ENCODE measurements at places on chromosomes 1 and 21. TPM values are rescaled to one million over a fixed set of nuclear protein-coding genes. Genes with fewer than 3 reads are reported as not detected.

The DENND2D gene
- total RNA-seq, result 6.1 TPM

The IQGAP3 gene
- total RNA-seq, result not detected

The TMEM79 gene
- total RNA-seq, result 0.59 TPM

The HUNK gene
- total RNA-seq, result 1.5 TPM

The ZNF670 gene
- 5.6 TPM for total RNA-seq

The GPR25 gene
- total RNA-seq, result not detected

The PLXNA2 gene
- total RNA-seq, result 94.5 TPM

DNA sequence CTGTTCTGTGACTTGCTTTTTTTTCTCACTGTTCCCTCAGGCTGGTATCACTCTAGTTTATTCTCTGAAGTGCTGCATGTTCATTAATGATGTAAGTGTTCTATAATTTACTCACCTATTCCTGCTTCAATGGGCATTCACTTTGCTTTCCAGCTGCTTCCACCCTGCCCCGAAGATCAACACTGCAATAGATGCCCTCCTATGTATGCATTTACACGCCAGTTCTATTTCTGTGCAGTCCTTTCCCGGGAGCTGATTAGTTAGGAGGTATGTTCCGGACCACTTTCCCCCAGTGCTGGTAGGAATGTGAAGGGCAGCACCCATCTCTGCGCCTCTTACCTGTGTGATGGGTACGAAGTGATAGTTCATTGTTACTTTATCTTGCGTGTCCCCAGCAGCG lies 103.4 kb downstream of the DHRS3 start:
- DNase-seq, result no peak

- no peak for DNase-seq
Measured at GRCh38 chr1:19401535-19401889, 83.8 kb downstream of the CAPZB start.

DNA sequence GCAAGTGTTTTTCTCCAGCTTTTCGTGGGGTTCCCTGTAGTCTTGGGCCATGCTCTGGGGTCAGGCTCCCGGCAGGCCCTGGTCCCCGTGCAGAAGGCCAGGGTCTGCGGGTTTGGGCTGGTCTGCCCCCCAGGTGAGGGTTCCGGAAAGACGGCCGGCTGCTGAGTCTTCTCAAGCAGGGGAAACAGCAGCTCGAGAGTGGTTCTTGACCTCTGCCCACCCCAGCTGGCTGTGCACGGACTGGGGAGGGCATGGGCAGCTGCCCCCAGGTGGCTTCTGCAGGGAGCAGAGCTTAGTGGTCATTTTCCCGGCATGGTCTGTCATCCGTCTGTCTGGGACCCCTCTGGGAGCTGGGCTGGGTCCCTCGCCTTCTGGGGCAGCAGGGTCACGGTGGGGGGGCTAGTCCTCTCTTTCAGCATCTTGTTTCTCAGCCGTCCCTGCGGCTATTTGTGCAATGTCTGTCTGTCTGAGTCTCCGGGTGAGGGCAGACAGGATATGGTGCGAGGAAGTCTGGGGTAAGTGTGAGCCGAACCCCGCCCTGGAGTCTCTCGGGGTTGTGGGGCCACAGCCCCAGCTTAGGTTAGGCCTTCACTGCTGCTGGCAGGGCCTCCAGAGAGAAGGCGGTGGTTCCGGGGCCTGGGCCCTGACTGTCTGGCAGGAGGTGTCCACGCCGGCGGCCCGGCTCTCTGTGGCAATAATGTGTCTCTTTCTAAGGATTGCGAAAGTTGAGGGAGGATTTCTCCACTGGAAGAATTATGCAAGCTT lies 6.1 kb downstream of the SKI start:
- peak; percentile 91 for DNase-seq

GRCh38 chr1:176884286-176884685 lies 280.2 kb downstream of the ASTN1 start:
- no peak for DNase-seq

GRCh38 chr21:39788383-39788782 lies 43.4 kb downstream of the IGSF5 start:
- DNase-seq, result peak; percentile 40

GRCh38 chr21:46221664-46222435 lies 6.7 kb downstream of the LSS start:
- no peak for DNase-seq

DNA sequence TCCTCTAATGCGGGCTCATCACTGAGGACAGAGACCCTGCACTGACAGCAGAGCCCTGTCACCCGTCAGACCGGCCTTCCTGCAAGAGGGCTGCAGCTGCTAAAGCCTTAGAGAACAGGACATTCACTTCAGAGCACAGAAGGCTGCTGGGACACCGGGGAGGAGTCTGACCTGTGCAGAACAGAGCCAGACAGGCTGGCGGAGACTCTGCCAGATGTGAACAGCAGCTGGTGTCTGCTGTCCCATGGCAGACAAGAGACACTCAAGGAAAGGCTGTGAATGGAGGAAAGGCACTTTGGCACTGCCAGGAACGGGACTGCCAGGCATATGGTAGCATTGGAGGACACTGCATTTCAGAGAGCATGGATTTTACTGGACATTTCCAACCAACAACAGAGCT lies 21.4 kb downstream of the MRAP start:
- DNase-seq, result no peak

GRCh38 chr1:87115317-87115890 lies 201.0 kb downstream of the HS2ST1 start:
- no peak for DNase-seq

DNA sequence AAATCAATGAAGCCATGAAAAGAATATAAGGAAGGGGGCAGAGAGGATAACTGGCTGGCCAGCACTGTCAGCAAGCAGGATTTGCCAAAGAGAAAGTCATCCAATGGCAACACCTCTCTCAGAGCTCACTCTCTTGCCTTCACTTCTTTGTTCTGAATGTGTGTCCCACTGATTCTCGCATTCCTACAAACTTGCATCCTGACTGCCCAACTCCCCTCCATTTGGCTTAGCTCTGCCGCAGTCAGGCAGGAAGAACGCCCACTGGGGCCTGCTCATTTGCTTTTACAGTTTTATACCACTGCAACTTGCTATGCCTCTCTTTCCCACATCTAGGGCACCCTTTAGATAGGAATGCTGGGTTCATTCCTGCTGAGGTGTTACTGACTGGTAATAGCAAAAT lies 364.2 kb upstream of the ST6GALNAC5 start:
- no peak for DNase-seq

- no peak for DNase-seq
Measured at GRCh38 chr1:219883400-219884332, 44.7 kb downstream of the SLC30A10 start.

GRCh38 chr1:16386454-16387113 lies 19.5 kb downstream of the SZRD1 start:
- no peak for DNase-seq

GRCh38 chr1:203589171-203589570 lies 37.5 kb upstream of the ATP2B4 start:
- DNase-seq, result no peak

DNA sequence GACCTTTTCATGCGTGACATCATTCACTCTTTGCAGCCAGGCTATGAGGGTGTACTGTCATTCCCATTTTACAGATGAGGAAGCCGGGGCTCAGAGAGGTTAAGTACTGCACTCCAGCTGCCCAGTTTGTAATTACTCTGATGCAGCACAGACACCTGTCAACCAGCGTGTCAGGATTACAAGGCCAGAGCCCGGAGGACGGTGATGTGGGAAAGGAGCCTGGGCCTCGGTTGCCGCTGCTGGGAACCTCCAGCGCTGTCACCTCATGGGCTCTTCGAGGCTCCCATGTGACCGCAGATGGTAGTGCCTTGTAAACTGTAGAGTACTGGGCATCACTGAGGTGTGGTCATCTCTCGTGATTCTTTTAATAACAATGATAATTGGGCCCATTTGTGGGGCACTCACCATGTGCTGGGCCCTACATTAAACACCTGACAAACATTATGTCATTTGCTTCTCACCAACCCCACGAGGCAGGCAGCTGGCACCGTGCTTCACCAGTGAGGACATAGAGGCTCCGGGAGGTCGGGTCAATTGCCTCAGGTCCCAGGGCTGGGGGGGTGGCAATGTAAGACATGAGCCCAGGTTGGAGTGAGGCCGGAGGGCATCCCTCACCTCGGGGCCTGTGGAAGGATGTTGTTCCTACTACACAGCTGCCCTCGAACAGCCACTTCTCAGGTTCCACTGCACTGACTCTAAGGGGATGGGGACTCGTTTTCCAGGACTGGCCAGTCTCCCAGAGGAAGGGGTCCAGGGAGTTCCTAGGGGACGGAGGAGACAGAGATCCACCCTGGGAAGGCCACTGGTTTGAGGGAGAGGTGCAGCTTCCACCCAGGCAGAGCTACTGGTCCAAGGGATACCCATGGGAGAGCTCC lies 42.8 kb upstream of the PADI1 start:
- DNase-seq, result no peak

DNA sequence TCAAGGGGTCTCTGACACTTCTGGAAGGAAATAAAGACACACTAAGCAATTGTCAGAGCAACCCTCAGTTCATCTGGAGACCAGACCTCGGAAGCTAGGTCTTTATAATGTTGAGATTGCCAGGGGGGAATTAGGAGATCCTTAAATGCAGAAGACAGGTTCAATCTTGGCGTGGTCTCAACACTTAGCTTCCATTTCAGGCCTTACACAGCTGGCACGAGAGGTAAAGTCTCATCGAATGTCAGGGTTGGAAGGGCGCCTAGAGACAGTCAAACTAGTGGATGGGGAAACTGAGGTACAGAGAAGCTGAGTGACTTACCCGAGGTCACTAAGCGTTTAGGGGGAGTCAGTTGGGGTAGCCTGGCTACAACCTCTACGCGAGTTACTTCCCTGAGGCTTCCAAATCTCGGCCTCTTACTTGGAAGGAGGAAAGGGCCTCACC lies 562 bp upstream of the EPB41 start:
- no peak for DNase-seq

DNA sequence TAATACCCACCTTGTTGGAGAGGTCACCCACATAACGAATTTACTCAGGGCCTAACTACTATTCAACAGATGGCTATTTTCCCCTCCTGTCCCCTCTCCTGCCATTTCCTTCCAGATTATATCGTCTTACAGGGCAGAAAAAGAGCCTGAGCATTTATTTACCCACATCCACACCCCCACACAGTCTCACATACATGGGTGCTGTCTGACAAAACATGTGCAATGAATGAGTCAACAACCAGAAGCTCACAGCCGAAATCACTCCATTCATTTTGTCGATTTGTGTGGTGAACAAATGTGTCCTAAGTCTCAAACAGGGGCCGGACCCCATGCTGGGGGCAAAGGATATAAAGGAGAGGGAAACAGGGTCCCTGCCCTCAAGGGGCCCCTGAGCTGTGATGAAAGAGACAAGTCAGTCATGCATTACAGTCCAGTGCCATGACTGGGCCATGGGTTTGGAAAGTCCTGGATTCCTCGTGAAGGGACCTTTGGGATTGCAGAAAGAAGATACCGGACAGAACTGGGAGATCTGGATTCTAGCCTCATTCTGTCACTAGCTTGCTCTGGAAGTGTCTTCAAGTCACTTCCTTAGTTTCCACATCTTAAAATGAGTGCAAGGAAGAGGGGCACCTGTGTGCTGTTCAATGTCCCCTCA lies 16.4 kb upstream of the ZNF683 start:
- DNase-seq, result no peak

DNA sequence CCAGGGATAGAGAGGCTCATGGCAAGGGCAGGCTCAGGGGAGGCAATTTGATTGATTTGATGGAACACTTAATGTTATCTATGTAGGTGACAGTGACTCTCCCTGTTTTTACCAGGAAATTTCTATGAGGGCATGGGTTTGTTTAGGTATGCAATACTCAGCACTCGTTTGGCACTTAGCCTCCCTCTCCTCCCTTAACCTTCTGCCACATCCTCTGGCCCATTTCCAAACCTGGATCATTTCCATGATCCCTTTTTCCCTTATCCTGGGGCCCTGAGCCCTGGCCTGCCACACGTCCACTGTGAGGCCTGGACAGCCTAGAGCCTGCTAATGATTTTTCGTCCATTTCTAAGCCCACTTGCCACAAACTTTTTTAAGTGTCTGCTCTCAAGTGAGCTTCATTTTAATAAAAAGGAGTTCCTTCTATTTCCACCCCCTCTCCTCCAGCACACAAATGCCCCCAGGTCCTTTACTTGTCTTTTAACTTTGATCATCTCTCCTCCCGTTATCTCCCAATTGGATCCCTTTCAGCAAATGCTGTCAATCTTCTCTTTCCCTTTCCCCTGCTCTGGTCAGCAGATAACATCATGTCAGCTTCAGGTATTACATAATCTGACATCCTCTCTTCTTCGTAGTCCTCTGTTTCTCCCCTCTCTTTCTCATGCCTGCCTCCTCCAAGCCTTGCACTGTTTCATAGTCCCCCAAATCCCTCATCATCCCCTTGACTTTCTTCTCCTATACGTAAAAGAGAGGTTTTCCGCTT lies 37.8 kb upstream of the GADD45A start:
- no peak for DNase-seq

- no peak for DNase-seq
Measured at GRCh38 chr1:198809247-198809646, 170.4 kb downstream of the PTPRC start.

DNA sequence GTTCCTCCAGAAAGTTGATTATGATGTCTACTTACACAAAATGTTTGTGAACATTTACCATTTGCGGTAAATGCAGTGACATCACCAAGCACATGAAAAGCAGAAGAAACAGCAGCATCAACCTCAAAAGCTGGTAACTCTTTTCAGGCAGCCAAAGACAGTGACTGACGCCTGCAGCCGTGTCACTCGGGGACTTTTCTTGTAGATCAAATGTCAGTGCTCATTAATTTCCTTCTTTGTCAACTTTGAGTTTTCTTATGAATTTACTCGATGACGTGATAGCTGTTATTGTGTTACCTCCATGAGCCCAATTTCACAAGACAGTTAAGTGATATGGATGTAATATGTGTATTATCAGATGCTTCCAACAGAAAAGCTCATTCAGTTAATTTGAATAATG lies 92.5 kb downstream of the RIPK4 start:
- no peak for DNase-seq

DNA sequence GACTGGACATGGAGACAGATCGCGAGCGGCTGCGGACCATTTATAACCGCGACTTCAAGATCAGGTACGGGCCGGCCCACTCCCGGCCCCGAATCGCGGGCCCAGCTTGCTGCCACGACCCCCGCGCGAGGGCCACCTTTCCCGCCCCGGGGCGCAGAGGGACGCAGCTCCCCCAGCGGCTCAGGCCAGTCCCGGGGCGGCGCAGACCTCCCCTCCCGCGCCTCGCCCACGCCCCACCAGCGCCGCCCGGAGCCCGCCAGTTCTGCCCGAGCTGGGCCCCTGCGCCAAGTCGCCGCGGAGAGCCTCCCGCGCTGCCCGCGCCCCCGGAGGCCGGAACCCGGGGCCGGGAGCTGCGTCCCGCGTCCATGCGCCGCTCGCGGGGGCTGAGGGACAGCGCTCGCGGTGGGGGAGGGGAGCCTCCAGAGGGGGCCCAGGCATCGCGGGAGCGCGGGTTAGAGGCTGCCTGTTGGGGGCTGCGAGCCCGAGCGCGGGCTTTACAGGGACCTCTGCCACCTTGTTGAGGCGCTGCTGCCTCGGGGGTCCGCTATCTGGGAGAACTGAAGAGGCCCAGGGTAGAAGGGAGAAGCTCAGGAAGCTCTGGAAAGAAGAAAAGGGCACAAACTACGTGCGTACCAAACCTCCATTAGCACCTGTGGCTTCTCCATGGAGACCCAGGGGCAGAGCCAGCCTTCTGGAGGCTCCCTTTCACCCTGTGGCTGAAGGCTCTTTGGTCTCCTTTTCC lies 698 bp downstream of the MOV10 start:
- peak; percentile 62 for DNase-seq
